ENCODE measurements at places on chromosomes 2 and 18. TPM values are rescaled to one million over a fixed set of nuclear protein-coding genes. Genes with fewer than 3 reads are reported as not detected.

Gene SNED1
- 52.9 TPM for total RNA-seq

Gene HOXD11
- total RNA-seq, result not detected

Gene COLEC12
- 5.9 TPM for total RNA-seq

Gene REG3G
- 1.5 TPM for total RNA-seq

Measured in ovary (tissue), 10 donors.